M059J (cell line): ENCODE measurements at places on chromosomes 16 and 17.

- DNase-seq: no peak
Observed at GRCh38 chr17:49581648-49581998, 6.0 kb downstream of the NXPH3 start.

GRCh38 chr16:74990832-74991231, 5.9 kb upstream of the WDR59 start:
- no peak for DNase-seq

- no peak for DNase-seq
Observed at GRCh38 chr17:73802314-73802713, 158.1 kb upstream of the SDK2 start.

GRCh38 chr16:86231321-86231995, 278.9 kb upstream of the FOXF1 start:
- no peak for DNase-seq

DNA sequence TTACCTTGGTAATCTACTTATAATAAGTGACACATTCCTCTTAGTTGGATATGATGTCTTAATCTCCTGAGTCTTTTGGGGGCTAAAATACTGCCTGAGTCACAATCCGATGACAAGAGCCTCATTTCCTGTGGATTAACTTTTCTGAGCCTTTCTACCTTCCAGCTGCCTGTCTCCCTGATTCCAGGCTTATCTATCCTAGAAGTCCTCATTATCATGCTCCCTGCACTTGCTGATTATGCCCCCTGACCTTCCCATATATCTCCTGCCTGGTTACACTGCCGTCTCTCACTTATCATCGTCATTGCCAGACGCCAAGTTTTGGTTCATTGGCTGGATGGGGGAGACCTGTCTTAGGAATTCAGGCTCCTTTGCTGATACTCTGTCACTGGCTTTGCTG, 727.4 kb upstream of the CA10 start:
- no peak for DNase-seq

- no peak for DNase-seq
Observed at GRCh38 chr16:49600976-49601375, 227.4 kb downstream of the C16orf78 start.

DNA sequence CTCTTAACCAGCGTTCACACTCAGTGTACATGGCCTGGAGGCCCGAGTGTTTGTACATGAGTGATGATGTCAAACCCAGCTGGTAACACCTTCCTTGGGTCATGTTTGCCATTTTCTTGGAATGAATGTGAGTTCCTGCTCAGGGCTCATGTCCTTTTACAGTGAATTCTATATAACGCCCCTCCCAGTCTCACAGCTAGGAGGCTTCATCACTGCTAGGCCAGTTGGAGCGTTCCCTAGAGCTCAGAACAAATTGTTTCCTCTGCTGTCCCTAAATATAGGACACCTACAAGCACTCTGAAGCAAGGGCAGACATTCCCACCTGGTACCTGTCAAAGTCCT, 5.5 kb downstream of the TIMM22 start:
- no peak for DNase-seq

DNA sequence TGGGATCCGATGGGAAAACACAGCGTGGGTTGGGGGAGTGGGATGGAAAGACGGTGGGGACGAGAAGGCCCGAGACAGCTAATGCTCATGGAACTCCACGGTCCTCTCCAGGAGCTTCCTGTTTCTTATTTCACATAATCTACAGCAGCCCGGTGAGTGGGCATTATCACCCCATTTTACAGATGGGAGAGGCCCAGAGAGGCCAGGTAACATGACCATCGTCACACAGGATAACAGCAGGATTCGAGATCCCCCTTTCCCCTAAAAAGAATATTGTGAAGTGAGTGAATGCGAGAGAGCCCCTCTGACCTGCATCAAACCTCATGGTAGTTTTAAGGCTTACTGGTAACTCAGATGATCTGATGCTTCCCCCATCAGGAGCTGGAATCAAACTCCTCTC, 12.0 kb downstream of the CIBAR2 start:
- no peak for DNase-seq

DNA sequence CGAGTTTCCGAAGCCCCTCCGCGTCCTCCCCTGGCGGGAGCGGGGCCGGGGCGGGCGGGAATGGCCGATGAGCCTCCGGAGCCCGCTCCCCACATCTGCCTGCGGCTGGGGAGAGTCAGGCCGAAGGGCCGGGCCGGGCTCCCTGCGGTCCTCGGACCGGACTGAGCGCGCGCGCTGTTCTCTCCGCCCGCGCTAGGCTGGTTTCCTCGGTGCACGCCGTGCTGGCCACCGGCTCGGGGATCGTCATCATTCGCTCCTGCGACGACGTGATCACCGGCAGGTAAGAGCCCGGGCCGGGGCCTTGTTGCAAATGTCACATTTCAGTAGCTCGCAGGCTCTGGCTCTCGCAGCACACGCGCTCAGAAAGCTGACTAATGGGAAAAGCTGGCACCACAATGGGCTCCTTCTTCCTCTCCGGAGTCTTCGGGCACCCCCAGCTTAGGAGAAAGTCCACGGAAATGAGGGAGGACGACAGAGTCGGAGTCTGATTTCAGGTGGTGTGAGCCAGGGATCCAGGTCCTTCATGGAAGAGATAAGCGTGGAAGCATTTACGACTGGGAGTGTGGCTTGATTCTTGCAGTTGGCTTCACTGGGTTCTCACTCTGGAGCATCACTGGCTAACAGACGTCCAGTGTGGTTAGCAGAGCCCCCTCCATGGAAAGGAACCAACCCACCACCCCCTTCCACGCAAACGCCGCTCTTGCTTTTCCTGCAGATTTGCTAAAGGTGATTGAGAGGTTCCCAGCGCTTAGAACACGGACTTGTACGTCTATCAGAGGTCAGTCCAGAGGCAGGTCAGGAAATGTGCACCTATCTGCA, 715 bp downstream of the TLCD3A start:
- peak; percentile 59 for DNase-seq

GRCh38 chr16:9199311-9199710, 107.9 kb downstream of the HAPSTR1 start:
- no peak for DNase-seq

- no peak for DNase-seq
Observed at GRCh38 chr17:76363107-76363842, 9.6 kb upstream of the PRPSAP1 start.

DNA sequence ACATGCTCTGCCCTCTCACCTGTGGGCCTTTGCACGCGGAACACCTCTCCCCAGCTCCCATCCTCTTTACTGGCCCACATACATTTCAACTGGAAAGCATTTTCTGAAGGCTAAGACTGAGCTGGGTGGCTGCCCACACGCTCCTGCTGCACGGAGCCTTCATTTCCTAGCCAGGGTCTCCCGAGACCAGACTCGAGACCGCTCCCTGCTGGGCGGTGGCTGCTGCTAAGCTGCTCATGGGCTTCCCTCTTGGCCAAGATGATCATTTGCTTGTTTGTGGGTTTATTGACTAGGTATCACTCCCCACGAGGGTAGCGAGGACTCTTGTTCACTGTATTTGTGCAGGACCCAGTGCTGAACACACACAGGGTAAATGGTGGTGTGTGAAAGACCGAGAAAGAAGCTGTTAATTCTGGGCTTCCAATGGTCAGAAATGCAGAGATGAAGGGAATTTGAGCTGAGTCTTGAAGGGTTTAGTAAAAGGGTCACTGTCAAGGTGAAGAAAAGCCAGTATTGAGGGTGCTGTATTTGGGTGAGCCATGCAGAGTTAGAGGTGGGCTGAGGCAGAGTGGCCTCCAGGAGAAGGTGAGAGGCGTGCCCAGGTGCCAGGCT, 907 bp downstream of the TRAPPC2L start:
- peak; percentile 62 for DNase-seq

DNA sequence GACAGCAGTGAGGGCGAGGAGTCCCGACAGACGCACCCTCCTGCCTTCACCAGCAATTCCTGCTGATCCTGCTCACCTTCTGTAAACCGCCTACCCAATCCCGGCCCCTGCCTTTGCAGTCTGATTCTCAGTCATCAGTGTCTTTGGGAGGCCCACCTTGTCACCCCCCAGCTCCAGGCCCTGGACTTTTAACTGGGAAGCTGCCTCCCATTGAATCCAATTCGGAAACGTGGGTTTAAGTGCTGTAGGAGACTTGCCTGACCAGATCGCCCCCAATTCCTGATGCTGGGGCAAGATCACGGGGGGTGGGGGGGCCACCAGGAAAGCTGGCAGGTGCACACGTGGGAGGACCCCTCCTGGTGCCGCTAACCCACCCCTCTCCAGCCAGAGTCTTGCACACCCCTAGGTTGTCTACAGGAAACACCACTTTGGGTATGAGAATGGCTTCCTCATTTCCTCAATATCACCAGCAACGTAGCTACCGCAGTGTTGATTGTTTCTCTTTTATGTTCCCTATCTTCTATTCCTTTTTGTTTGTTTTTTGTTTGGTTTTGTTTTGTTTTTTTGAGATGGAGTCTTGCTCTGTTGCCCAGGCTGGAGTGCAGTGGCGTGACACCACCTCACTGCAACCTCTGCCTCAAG, 46.6 kb upstream of the CMIP start:
- DNase-seq: no peak

DNA sequence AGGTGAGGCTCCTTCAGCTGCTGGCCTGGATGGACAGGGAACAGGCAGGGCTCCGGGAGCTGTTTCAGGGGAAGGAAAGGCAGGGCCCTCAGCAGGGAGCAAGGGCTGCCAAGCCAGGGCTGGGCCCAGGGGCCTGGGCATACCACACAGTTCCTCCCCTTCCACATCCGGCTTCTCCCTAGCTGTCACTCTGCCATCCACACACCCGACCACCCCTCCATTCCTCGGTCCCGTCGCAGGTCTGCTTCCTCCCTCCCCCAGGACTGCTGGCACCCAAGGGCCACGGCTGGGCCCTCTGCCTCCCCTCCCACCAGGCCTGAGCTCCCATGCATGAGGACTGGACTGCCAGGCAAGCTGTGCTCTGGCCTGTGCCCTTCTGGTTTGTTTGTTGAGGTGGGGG, 24.0 kb downstream of the CDIP1 start:
- no peak for DNase-seq

GRCh38 chr16:29940656-29941055, 14.6 kb upstream of the KCTD13 start:
- DNase-seq: peak; percentile 42

- peak; percentile 22 for DNase-seq
Observed at GRCh38 chr17:30235386-30236296, at the start of gene SLC6A4. Gene SLC6A4, minus strand, starts transcription at chr17:30235697. Its CDS starts 13,739 bp downstream, at chr17:30221958.

DNA sequence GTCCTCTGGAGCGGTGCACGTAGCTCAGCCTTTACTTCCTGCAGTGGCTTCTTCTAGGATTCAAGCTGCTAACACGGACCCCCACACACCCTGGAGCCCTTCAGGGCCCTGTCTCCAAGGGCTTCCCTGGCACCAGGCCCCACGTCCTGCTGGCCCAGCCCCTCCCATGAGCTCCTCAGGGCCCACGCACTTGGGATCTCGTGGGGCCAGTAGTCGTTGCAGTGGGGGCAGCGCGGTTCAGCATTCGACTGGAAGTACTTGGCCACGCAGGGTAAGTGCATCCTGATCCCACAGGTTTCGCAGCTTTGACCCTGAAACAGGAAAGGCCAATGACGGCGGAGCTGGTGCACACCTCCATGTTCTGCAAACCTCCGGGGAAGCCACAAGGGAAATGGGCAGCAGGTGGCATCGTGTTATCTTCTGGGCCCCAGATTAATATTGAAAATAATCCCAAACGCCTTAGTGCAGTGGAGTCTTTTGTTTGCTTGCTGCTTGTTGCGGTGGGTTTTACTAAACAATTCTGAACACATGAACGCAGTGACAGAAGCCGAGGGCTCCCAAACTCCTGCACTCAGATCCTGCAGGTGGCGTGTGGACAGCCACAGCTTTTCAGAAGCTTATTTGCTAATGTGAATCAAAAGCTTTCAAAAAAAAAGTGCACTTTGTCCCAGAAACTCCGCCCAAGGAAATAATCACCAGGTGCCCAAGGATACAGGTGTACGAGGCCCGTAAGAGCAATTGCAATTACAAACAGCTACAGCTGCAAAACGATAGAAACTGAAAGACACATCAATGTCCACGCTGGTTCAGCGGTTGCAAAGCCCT, 22.4 kb downstream of the KDM8 start:
- no peak for DNase-seq

DNA sequence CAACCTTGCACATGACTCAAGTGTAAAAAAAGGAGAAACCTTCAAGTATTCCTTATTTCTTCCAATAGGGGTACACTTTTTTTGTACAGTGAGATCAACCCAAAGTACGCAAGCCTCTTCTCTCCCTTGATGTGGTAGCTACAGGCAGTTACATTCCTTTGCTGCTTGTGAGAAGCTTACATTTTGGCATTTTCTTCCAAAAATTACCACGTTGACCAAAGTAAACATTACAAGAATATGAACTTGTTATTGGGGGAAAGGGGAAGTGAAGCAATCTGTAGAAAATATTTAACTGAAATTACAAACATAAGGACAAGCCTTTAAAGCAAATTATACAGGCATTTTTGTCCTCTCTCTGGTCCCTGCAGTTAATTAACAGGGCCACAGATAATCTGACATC, 97.0 kb upstream of the TOB1 start:
- DNase-seq: no peak

GRCh38 chr16:84975066-84975465, 36.3 kb downstream of the ZDHHC7 start:
- DNase-seq: no peak

DNA sequence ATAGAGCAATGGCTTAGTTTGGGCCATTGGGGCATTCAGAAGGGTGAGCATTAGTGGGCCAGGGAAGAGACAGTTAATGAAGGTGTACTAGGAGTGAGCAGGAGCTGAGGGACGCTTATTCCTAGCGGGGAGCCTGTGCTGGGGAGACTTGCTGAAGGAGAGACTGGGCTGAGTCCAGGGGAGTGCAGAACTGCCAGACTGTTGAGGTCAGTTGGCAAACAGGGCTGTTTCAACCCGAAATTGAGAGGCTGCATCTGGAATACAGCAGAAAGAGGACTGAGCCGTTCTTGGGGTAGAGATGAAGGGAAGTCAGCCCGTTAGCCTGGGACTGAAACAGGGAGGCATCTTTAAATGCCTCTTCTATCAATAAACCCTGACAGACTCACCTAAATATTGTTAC, 33.2 kb downstream of the MAP2K6 start:
- DNase-seq: no peak

- peak; percentile 96 for DNase-seq
Observed at GRCh38 chr16:3950343-3951193, 70.1 kb upstream of the CREBBP start.

DNA sequence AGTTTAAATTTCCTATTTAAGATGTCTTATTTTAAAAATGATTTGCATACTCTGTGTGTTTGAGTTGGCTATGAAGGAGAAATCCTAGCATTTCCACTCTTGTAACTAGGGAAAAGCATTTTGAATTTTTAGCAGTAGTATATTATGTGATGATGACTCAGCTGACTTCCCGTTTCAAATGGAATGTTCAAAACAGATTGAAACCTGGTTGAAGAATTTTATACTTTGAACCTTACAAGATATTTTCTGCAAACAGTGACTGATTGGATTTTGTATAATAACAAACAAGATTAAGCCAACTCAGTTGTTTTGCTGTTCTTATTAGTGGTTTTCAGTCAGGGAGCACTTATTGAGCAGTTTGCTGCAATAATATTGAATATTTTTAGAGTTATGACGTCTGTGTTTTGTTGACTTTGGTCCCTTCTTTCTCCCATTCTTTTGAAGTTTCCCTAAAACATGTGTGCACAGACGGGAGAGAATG, 8.0 kb downstream of the TNRC6A start:
- peak; percentile 65 for DNase-seq
